ENCODE measurements at places on chromosomes 4 and X.

GRCh38 chrX:554271-554670 is 76.3 kb upstream of the SHOX start:
- no peak for DNase-seq

- no peak for DNase-seq
Observed at GRCh38 chr4:11966782-11967181, 538.1 kb upstream of the HS3ST1 start.

DNA sequence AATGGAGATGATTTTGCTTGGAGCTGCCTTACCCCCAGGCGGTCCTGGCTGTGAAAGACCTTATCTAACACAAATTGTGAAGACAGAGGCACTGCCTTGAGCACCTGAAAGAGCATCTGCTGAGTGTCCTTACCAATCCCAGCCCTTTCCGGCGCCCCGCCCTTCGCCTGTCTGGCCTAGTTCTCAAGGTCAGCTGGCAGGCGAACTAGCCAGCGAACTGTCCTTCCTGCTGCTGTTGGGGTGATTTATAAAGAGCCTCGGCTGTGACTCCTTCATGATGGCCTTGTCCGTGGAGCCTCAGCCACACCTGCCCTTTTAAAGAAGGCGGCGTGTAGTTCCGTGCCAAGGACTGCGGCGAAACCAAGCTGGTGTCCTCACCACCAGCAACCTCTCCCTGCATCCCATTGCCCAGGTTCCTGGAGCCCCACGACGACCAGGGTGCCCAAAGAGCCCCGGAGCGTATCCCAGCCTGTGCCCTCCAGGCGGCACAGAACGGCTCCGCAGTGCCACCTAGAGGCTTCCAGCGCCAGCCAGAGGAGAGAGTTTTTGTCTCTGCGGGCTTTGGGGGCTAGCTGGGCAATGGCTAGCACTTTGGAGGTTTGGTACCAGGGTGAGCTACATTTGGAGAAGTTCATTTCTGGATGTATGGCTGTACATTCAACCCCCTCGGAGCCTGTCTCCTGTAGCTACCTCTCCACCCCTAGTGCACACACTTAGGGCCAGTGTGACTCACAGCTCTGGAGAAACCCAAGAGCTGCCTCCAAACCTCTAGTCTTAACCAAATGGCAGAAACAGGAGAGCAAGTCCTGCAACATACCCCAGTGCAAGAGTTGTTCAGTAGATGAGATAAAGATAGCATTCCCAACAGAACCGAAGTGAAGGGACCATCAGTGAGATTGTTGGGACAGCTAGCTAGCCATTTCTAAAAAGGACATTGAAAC is 36.8 kb upstream of the VMA21 start:
- DNase-seq, result no peak

DNA sequence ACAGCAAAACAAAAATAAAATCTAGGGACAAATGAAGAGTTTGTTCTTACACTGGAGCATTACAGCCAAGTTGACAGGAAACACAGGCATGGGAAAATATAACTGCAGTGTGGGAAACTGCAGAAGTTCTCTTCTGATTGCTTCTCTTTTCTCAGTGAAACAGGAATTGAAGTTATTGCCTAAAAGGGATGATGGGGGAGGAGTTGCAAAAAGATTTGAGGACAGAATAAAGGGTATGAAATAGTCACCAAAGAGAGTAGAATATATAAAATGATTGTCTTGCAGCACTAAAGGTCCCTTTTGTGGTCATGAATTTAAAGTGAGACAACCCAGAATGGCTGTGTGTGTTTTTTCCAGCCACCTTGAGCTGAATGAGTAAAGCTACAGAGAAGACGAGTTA is 103.7 kb downstream of the JADE1 start:
- no peak for DNase-seq

GRCh38 chrX:18873189-18873791 is 110.6 kb downstream of the PHKA2 start:
- DNase-seq, result no peak

- DNase-seq, result no peak
Observed at GRCh38 chrX:48794911-48795515, 6.9 kb upstream of the HDAC6 start.
